ENCODE measurements at places on chromosomes 11 and 22.

DNA sequence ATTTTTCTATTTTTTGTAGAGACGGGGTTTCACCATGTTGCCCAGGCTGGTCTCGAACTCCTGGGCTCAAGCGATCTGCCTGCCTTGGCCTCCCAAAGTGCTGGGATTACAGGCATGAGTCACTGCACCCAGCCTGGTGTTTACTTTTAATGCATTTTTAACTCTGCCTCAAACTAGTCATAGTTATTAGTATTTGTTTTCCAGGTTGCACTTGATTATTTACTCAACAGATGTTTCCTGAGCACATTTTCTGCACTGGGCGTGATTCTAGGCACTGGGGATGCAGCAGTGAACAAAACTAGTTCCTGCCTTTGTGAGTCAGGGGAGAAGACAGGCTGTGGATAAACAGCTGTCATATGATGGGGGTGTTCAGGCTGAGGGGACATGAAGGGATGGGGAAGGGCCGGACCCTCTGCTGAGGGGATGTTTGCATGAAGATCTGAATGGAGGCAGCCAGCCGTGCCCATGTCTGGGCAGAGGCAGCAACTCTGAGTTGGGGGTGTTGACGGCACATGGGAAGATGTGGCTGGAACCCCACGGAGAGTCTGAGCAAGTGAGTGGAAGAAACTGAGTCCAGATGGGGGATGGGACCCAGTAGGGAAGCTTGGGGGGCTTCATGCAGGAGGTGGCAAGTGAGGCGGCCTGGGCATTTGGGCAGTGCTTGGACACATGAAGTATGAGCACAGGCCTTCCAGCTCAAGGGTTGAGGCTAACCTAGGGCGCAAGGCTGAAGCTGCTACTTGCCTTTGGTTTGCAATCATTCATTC lies 34.4 kb downstream of the MPPED1 start:
- H3K4me3 ChIP-seq: no peak overlapping the region
- DNase-seq: peak; percentile 9
- H3K4me1 ChIP-seq: no peaks in the 10 kb centered on the region
- H3K27me3 ChIP-seq: peaks cover 35% of the 10 kb centered on the region

GRCh38 chr11:119055901-119056300 lies 1.1 kb downstream of the HYOU1 start:
- H3K27ac ChIP-seq: no peak overlapping the region
- no peaks in the 10 kb centered on the region for H3K27me3 ChIP-seq
- H3K4me3 ChIP-seq: peak overlapping the region; percentile 97
- peaks cover 46% of the 10 kb centered on the region for H3K36me3 ChIP-seq
- H3K4me1 ChIP-seq: peaks cover 34% of the 10 kb centered on the region
- DNase-seq: no peak

- no peak for DNase-seq
- H3K4me3 ChIP-seq: no peak overlapping the region
- H3K36me3 ChIP-seq: no peaks in the 10 kb centered on the region
- H3K4me1 ChIP-seq: peaks cover 8% of the 10 kb centered on the region
These were observed 91.5 kb downstream of the MIAT start for GRCh38 chr22:26748845-26749244.

DNA sequence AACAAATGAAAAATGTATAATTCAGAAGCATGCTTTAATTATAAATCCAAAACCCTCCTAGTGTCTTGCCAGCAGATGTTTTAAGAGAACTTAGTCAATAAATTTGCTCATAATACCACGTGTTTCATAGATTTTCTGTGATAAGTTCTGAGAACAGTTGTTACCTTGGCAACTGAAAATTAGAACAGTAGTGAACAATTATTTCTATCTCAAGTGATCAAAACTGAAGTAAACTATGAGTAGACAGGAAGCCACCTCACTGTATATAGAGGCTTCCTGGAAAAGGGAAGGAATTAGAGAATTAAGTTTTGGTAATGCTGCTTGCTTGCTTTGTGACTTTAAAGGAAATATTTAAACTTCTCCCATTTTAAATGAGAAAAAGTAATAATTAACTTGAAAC lies 266.0 kb upstream of the ANO3 start:
- H3K36me3 ChIP-seq: no peaks in the 10 kb centered on the region
- no peak overlapping the region for H3K27ac ChIP-seq
- H3K4me3 ChIP-seq: no peak overlapping the region
- no peak for DNase-seq
- H3K27me3 ChIP-seq: no peaks in the 10 kb centered on the region
- no peaks in the 10 kb centered on the region for H3K4me1 ChIP-seq

DNA sequence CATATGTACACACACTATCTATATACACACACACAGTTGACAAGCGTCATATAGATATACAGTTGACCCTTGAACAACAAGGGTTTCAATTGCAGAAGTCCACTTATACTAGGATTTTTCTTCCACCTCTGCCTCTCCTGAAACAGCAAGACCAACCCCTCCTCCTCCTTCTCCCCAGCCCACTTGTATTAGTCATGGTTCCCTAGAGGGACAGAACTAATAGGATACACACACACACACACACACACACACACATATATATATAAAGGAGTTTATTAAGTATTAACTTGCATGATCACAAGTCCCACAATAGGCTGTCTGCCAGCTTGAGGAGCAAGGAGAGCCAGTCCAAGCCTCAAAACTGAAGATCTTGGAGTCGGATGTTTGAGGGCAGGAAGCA lies 92.9 kb downstream of the DHCR7 start:
- H3K27ac ChIP-seq: no peak overlapping the region
- no peak for DNase-seq
- no peaks in the 10 kb centered on the region for H3K4me1 ChIP-seq
- H3K36me3 ChIP-seq: no peaks in the 10 kb centered on the region
- H3K27me3 ChIP-seq: peaks cover 13% of the 10 kb centered on the region

- no peaks in the 10 kb centered on the region for H3K36me3 ChIP-seq
- no peak overlapping the region for H3K27ac ChIP-seq
- H3K4me3 ChIP-seq: no peak overlapping the region
- no peak for DNase-seq
These were observed 56.1 kb upstream of the SLC22A12 start for GRCh38 chr11:64534950-64535349.
